ENCODE measurements at places on chromosomes 11 and 22.

GRCh38 chr11:111331711-111332479 lies 33.5 kb downstream of the POU2AF3 start:
- no peak for DNase-seq

- DNase-seq, result no peak
Measured at GRCh38 chr11:77548552-77549445, 41.0 kb upstream of the AQP11 start.

GRCh38 chr11:86171627-86172026 lies 72.9 kb upstream of the EED start:
- DNase-seq, result no peak

DNA sequence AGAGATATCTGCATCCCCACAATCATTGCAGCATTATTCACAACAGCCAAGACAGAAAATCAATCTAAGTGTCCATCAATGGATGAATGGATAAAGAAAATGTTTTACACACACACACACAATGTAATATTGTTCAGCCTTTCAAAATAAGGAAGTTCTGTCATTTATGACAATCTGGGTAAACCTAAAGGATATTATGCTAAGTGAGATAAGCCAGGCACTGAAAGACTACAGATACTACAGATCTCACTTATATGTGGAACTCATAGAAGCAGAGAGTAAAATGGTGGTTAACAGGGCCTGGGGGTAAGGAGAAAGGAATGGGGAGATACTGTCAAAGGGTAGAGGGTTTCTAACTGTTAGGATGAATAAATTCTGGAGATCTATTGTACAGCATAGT lies 36.0 kb upstream of the EED start:
- DNase-seq, result no peak

DNA sequence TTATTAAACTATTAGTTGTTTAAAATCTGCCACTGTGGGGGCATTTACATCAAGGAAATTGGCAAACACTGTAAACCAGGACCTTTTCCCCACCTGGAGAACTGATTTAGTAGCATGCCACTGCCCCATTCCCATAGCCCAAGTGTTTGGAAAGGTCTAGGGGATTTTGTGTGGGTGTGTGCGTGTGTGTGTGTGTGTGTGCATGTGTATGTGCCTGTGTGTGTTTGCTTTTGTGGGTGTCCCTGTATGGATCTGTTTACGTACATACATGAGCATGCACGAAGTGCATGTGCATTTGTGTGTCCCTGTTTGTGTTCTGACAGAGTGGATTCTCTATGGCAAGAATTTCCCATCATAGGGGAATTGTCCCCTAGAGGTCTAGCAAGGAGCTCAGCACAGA lies 62.7 kb upstream of the LMO1 start:
- DNase-seq, result no peak

DNA sequence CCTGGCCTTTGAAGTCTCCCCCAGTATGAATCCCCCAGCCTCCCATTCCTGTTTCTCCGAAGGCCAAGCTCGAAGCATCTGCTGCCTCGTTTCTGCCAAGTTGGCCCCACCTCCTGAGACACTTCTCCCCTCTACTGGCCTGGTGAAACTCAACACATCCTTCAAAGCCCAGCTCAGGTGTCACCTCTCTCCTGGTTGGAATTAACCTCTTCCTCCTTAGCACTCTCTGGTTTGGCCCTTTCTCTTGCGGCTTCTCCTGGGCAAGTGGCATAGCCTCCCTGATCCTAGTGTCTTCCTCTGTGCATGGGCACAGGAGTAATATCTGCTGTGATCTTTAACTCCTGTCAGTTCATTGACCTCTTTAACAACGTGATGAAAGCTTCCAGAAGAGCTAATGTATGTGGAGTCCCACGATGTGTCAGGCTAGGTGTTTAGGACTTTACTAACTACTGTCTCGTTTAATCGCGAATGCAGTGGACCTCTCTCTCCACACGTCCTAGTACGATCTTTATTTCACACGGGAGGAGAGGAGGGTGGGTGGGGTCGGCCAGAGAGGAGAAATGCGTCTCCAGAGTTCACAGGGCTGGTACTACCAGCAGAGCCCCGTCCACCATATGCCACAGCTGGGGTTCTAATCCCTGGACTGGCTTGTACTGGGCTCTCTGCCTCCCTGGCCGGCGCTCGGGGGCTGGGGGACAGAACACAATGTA lies 826 bp upstream of the PTPRJ start:
- no peak for DNase-seq

- DNase-seq, result no peak
Measured at GRCh38 chr11:10857459-10857708, 469 bp downstream of the ZBED5 start.
